Stimulated activated CD8-positive, alpha-beta memory T cell treated with anti-CD3 and anti-CD28 coated beads, Interleukin-4, amount 100 ng/mL, for 1 hour (primary cell): ENCODE measurements at places on chromosomes 2 and 18.

DNA sequence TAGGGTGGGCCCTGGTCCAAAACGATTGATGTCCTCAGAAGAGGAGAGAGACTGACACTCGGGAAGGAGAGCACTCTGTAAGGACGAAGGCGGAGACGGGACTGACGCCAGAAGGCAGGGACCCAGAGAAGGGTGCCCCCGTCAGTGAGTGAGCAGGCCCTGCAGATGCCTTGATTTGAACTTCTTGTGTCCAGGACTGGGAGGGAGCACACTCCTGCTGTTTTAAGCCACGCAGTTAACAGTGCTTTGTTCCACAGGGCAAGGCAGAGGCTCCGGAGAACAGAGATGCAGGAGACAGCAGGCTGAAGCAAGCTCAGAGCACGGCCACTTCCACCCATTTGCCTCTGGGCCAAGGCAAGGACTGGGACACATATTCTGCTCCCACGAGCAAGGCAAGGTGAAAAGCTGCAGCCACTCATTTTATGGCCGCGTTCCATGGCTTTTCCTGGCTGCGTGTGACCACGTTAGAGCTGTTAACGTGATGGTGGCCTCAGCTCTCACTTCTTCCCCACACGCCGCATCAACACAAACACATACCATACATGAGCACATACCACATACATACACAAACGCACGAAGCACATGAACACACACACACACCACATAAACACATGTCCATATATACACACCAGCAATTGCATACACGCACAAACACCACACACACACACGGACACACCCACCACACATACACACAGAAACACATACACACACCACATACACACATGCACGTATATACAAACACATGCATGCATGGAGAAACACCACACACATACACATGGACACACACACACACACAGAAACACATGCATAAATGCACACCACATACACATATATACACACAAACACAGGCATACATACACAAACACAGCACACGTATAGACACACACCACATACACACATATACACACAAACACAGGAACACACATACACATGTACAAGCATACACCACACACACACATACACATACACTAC, 521.0 kb upstream of the MYT1L start:
- DNase-seq, result no peak

DNA sequence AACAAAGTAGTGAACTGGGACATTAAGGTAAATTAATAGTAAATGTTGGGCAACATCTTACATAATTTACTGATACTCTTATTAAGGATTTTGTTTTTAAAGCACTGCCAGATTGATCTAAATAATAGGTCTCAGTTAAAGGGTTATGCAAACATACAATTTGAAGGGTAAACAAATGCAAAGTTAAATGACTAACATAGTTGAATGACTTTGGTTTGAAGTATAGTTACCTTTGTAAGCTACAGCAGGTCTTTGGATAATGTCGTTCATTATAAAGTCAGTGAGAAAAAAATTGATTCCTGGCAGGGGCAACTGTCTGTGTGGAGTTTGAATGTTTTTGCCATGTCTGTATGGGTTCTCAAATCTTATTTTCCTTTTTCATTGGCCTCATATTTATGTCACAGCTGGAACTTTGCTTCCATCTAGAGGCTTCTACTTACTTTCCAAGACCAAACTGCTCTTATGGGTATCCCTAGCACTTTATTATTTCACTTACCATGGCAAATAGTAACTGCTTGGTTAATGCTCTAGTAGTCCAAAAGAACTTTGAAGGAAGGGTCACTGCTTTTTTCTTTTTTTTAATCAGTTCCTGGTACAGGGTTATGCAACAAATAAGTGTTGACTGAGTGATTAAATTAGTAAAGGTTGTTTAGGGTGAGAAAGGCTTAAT, 107.8 kb downstream of the NBEAL1 start:
- no peak for DNase-seq

GRCh38 chr2:42249887-42250286, 80.7 kb downstream of the EML4 start:
- no peak for DNase-seq

DNA sequence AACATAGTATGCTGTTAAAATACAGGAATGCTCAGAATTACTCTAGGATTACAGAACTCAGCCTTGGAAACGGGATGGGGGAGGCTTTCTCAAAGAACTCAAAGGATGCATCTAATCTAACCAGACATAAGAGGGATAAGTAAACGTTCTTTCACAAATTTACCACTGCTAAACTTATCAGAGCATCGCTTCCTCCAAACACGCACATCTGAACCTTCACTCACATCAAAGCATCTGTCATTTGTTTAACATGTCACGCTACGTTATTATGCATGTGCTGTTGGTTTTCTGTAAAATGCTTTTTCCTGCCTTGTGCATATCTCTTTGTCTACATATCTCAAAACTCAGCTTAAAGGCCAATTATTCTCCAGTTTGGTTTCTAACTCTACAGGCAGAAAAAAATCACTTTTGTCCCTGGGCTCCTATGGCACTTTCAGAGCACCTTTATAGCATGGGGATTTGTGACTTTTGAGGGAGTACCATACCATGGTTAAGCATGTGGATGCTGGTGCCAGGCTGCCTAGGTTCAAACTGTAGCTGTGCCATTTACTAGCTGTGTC, 106.7 kb upstream of the FSHR start:
- DNase-seq, result no peak

GRCh38 chr2:195337597-195337996, 319.4 kb upstream of the SLC39A10 start:
- no peak for DNase-seq
